Lung microvascular endothelial cell (primary cell): ENCODE measurements at places on chromosomes 3 and 15. TPM values are rescaled to one million over a fixed set of nuclear protein-coding genes. Genes with fewer than 3 reads are reported as not detected.

The MASP1 gene
- total RNA-seq: 0.40 and 1.7 TPM in 2 replicates

GRCh38 chr15:85753261-85753660 is 41.5 kb downstream of the KLHL25 start:
- no peak for DNase-seq

- no peak for DNase-seq
Observed at GRCh38 chr15:66588537-66588936, 22.7 kb upstream of the LCTL start.

DNA sequence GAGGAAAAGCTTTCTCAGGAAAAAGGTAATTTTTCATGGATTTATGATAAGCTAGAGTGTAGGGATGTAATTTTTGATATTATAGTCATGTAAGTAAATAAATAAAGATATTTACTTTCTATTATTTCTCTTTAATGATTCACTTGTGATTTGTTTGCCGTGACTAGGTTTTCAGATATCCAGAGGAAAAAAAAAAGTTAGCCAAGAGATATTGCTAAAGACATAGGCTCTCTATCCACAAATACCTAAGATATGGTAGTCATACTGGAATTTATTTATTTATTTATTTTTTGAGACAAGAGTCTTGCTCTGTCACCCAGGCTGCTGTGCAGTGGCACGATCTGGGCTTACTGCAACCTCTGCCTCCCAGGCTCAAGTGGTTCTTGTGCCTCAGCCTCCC is 59.9 kb downstream of the AP4E1 start:
- no peak for DNase-seq

The MOBP gene
- total RNA-seq: under 0.01 TPM in 1 of 2 replicates, not detected in the other

GRCh38 chr3:127751782-127752181 is 70.5 kb downstream of the MGLL start:
- DNase-seq: no peak

The PPP1R14D gene
- total RNA-seq: not detected in 2 replicates

The LNP1 gene
- total RNA-seq: 0.44 and 0.60 TPM in 2 replicates

DNA sequence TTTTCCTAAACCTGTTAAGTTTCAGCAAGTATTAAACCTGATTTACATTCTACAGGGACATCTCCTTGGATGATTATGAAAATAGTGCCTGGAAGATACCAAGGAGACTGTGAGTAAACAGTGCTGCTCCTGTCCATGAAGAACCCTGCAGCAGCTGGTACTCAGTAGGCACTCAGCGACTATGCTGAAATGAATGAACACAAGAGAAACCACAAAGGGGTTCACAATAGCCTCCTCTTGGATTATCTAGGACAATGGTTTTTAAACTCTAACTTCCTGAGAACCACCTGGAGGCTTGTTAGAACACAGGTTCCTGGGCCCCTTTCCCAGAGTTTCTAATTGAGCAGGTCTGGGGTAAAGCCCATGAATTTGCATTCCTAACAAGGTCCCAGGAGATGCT is 488.4 kb upstream of the UBE2E2 start:
- DNase-seq: no peak

GRCh38 chr3:158330870-158331269 is 221.0 kb downstream of the RSRC1 start:
- no peak for DNase-seq

- no peak for DNase-seq
Observed at GRCh38 chr3:27756877-27757276, 34.8 kb upstream of the EOMES start.

- peak; percentile 97 for DNase-seq
Observed at GRCh38 chr3:64188810-64189560, 36.3 kb downstream of the PRICKLE2 start.

- DNase-seq: no peak
Observed at GRCh38 chr15:49964061-49964460, 155.0 kb downstream of the ATP8B4 start.

GRCh38 chr3:185251272-185251671 is 2.6 kb downstream of the EHHADH start:
- no peak for DNase-seq

The PLD1 gene
- 52.2 and 62.1 TPM in 2 replicates for total RNA-seq

DNA sequence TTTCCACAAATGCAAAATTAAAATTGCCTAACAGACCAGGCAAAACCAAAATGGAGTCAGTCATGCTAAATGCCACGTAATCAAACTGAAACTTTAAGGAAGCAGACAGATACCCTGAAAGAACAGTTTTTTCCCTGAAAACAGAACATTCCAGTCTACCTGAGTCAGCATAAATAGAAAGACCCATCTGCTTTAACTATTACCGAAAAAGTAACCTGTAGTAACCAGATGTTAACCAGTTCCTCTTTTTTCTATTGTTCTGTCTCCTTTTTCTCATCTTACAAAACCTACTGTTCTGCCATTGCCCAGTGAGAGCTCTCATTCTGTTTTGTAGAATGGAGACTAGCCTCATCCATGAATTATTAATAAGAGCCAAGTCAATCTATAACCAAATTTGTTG is 286.0 kb downstream of the CACNA2D3 start:
- no peak for DNase-seq

GRCh38 chr3:63980830-63981498 is 42.3 kb downstream of the PSMD6 start:
- no peak for DNase-seq

- no peak for DNase-seq
Observed at GRCh38 chr3:105608623-105609022, 241.9 kb downstream of the ALCAM start.

DNA sequence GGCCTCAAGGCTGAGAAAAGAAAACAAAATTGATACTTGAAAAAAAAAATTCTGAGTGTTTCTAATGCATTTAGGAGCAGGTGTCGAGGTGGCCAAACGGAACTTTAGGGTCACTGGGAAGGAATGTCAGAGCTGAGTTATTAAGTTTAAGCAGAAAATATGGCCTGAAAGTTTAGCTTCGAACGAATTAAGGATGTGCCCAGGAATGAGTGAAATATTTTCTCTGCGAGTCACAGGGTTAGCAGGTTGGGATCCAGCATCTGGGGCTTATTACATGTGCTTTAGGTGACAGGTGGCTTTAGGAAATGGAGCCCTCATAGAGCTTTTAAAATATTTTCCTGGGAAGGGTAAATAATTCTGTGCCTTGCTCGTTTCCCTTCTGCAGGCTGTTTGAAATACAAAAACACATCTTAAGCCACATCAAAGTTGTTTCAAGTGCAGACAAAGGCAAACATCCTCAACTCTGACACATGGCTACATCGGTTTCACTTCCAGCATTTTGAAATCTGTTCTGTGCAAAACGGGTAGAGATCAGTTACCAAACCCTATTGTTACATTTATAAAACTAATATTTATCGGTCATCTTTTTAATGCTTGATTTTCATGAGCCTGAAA is 143.1 kb upstream of the ARRDC4 start:
- no peak for DNase-seq

The SLC12A1 gene
- not detected in 2 replicates for total RNA-seq

DNA sequence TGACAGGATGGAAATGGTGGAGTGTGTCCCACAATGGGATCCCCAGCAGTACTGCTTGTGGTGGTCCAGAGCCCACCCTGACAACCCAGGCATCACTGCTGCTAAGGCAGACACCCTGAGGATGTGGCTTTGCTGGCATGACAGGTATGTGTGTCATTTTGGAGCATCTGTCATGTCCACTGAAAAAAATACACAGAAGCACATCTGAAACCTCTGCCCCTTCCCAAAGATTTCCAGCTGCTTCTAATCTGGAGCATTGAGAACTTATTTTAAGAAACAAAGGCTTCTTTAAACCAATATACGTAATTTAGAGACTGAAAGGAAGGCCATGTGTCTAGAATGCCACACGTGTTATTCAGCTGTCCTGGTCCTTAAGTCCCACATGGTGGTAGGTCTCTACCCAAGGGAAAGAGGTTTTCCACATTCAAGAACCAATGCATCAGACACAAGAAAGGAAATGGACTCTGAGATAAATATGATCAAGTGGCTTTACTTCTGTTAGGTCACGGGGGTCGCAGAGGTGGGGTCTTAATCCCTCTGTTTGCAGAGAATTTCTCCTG is 88.3 kb downstream of the PDZRN3 start:
- DNase-seq: no peak

DNA sequence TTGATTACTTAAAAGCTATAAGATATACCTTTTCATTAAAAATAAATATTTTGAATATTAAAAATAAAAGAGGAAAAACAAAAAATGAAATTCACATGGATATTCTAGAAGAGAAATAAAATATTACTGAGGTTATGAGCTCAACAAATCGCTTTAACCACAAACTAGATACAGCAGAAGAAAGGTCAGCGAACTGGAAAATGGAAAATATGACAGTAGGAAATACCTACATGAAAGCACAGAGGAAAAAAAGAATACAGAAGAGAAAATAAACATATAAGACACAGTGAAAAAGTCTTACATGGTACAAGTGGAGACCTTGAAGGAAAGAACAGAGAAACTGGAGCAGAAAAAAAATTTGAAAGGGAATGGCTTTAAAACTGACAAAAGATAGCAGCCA is 33.2 kb downstream of the SCAPER start:
- DNase-seq: peak; percentile 88

The MKRN2OS gene
- total RNA-seq: not detected in 2 replicates

- DNase-seq: no peak
Observed at GRCh38 chr3:140466535-140466934, 211.3 kb upstream of the TRIM42 start.

The SHC4 gene
- total RNA-seq: under 0.01 and 0.22 TPM in 2 replicates

DNA sequence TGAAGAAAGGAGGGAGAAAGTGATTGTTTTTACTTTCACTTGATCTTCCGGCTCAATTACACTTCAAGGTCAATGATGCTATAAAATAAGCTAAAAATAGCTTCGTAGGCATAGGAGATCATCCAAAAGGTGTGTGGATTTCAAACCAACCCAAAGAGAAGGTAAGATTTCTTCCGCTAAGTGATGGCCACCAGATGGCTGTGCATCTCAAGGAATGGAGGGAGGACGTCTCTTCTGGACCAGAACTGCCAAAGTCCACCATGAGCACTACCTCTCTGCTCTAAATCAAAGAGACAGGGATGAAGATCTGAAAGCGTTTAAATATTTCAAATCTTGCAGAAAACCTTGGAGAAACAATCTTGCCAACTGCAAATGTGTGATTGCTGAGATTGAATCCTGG is 199.1 kb upstream of the ZPLD1 start:
- DNase-seq: no peak

The SKOR1 gene
- total RNA-seq: under 0.01 TPM in 2 replicates

The NAALADL2 gene
- under 0.01 and 0.20 TPM in 2 replicates for total RNA-seq

GRCh38 chr3:146241523-146242240 is 9.2 kb downstream of the PLSCR4 start:
- peak; percentile 87 for DNase-seq

DNA sequence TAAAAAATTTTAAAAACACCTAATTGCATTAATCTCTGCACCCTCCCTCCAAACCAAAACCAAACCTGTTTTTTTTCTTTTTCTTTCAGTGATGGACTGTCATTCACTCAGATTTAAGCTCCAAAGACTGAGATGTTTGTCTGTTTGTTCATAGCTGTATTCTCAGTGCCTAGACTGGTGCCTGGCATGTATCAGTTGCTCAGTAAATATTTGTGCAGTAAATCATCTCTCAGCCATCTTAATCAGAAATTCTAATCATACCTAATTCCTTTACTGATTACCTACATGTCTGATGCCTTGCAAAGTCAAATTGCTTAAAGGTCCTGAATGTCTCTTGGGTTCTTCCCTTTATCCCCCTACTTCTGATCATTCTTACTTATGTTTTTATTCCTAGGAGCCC is 138.8 kb downstream of the ZNF609 start:
- DNase-seq: no peak

The GPR87 gene
- total RNA-seq: not detected in 2 replicates

GRCh38 chr3:44885618-44886017 is 11.2 kb downstream of the TGM4 start:
- DNase-seq: peak; percentile 96

The HYAL2 gene
- total RNA-seq: 404 and 600 TPM in 2 replicates

GRCh38 chr3:58404396-58404795 is 29.2 kb downstream of the PDHB start:
- peak; percentile 62 for DNase-seq

The LRRC31 gene
- total RNA-seq: not detected in 2 replicates

The TUSC2 gene
- 21.4 and 22.8 TPM in 2 replicates for total RNA-seq

DNA sequence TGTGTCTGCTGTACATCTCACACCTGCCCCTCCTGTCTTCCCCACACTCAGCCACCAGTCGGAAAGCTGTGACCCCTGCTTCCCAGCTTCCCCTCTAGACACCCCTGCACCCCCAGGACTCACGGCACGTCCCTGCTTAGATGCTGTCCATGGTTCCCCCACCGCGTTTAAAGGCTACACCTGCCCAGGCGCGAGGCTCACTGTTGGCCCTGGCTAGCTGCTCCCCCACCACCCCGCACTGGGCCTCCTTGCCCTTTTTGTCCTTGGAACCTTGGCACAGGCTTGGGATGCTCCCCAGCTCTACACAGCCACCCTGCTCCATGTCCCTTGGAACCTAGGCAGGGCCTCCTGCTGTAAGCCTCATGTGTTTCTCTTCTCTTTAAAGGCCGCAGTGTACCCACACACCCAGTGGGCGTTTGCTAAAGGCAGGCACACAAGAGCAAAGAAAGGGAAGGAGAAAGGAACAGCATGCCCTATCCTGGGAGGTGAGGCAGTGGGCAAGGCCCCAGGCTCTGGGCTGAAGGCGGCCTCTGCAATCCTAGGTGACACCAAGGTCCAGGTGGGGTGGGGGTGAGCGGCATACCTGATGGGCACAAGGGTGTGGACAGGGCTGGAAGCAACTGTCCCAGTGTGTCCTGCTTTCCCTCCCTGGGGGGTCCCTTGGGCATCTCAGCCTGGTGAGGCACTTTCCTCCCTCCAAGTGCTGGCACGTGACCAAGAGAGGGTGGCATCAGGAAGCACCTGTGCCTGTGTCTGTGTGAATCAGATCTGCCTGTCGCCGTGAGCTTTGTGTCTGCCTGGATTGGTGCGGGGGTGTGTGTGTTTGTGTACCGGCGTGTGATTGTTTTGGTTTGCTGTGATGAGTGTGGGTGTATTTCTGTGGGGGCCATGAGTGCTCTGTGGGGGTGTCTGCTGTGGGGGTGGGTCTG is 54.4 kb downstream of the TPRA1 start:
- no peak for DNase-seq

GRCh38 chr3:94092086-94092485 is 29.2 kb downstream of the NSUN3 start:
- no peak for DNase-seq

The HRH1 gene
- total RNA-seq: 1.6 and 5.4 TPM in 2 replicates

The SLC15A2 gene
- total RNA-seq: under 0.01 and 0.20 TPM in 2 replicates

- peak; percentile 10 for DNase-seq
Observed at GRCh38 chr3:187783098-187783497, 37.8 kb upstream of the BCL6 start.

DNA sequence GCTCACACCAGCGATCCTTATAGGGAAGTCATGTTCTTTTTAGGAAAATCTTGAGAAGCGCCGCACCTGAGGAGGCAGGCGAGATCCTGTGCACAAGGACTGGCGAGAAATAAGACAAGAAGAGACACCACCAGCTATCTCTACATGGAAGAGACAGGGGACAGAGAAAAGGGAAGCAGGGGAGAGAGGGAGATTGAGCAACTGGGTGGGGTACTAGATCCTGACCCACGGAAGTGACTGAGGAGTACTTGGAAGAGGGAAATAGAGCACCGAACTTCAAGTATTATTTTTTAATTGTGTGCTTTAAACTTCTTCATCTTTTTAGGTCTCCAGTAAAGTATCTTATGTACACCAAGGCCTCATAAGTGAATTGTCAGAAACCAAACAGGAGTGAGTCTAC is 742.0 kb upstream of the LMCD1 start:
- DNase-seq: no peak

- no peak for DNase-seq
Observed at GRCh38 chr3:122912772-122913538, 114.6 kb downstream of the SEMA5B start.

- no peak for DNase-seq
Observed at GRCh38 chr3:103085465-103085864, 650.6 kb downstream of the ZPLD1 start.

- peak; percentile 79 for DNase-seq
Observed at GRCh38 chr15:90407871-90408317, 19.9 kb downstream of the IQGAP1 start.
